Activated B cell treated with CpG ODN at 0.5 μM for 24 hours (primary cell): ENCODE measurements at places on chromosomes 1 and 21.

DNA sequence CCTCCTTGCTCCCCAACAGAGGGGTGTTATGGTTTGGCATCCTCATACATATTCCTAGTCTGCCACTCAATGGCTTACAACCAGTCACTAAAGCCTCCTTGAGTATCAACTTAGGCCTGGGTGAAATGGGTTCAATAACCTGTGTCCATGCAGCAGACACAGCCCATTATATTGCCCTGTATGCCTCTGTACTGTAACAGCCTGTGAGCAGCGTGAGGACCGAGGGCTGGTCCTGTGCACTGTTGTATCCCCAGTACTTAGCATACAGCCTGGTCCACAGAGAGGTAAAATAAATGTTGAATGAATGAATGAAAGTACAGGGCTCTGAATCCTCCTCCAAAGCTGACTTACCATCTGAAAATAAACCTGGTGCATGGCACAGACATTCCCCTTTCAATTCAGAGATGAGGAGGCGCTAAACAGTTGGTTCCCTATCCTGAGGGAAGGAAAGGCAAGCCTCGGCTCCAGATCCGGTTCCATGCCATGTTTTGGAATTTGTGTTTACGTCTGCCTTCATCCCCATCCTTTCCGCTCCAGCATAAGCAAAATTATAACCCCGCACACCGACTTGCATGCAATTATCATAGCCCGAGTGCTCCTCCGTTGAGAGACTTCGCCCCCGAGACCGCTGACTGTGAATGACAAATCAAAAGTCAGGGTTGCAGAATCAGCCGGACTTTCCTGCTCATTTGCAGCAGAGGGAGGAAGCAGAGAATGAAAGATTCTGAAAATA, 45.0 kb upstream of the DNAJC6 start:
- no peak for DNase-seq

- no peak for DNase-seq
These were observed 2.1 kb upstream of the SLC44A5 start for GRCh38 chr1:75612976-75613375.

GRCh38 chr1:14259191-14259757, 339.2 kb upstream of the KAZN start:
- DNase-seq: no peak

- DNase-seq: no peak
These were observed 6.8 kb upstream of the COL6A2 start for GRCh38 chr21:46091118-46091517.

DNA sequence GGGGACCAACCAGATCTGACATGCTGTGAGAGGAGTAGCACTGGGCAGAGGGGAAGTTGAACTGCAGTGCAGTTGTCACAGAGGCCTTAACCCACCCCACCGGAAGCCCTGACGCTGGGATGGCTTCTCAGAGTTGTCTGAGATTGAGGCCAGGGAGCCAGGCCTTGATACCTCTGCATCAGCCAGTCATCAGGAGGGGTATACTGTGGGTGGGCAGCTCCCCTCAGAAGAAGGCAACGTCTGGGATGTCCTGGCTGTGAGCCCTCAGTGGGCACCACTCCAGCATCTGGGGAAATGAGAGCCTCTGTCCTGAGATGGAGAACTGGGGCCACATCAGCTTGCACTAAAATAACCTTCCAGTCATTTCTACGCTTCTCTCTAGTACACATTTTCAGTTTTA, 47.9 kb upstream of the BCAR3 start:
- no peak for DNase-seq

DNA sequence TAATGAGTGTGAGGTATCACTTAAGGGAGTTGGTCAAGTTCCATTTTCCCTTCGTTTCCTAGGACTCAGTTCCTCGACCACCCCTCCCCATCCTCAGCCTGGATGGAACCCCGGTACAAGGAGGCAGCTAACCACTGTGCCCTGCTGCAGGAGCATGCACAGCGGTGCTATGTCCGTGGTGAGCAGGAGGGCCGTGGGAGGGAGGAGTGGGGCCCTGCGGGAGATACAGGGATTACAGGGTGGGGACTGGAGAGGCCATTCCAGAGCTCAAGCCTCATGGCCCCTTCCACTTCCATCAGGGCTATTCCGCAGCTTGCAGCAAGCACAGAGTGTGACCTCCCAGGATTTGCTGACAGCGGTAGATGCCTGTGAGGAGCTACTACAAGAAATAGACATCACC, 25.8 kb downstream of the HYI start:
- no peak for DNase-seq

GRCh38 chr1:47219001-47219400, 13.0 kb downstream of the TAL1 start:
- no peak for DNase-seq

DNA sequence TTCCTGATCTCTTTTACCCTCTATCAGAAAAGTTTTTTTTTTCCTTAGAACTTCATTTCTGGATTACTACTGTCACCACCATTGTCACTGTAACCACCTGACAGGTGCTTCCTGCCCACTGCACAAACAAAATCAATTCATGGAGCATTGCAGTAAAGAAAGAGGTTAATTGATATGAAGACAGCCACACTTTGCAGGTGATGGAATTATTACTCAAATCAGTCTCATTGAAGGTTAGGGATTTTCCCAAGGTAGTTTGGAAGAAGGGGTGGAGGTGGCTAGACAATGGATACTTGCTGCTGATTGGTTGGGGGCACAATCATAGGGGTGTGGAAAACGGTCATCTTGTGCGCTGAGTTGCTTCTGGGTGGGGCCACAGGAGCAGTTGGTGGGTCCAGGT, 230.8 kb upstream of the CACYBP start:
- no peak for DNase-seq

DNA sequence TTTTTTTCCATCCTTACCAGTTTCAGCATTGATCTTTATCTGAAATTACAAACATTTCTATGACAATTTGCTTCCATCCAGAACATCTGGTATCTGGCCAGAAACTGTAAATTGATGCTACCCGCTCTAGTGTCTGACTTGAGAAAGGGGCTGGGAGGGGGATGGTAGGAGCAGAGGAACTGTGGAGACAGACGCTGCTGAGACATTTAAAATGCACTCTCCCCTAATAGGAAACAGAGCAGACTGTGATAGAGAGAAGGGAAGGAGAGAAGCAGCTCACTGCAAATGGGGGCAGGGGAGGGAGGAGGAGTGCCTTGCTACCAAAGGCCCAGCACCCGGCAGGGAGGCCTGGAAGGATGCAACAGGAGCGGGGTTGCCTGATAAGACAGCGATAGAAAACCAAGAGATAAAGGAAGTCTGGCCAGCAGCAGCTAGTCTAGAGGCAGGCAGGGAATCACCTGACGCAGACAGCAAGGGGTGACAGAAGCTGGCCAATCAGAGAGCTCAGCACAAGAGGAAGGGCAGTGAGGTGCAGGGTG, 195.5 kb upstream of the NFIA start:
- DNase-seq: no peak

DNA sequence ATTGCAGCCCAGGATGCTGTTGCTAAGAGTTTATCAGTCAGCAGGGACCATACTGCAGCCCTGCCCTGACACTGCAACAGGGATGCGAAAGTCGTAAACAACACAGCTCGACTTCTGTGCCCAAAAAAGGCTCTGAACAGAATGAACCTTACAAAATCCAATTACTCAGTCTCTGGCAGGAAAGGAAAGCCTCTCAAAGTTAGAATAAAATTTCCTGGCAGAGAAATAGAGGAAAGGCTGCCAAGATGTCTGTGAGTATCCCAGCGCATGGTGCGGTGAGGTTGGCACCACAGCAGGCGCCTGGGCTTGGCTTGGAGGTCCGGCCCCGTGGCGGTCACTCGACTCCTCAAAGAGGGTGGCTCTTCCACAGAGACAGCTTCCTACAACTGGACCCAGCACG, 185.8 kb downstream of the PCP4 start:
- DNase-seq: no peak

GRCh38 chr1:51877434-51878307, 856 bp downstream of the NRDC start:
- DNase-seq: no peak

DNA sequence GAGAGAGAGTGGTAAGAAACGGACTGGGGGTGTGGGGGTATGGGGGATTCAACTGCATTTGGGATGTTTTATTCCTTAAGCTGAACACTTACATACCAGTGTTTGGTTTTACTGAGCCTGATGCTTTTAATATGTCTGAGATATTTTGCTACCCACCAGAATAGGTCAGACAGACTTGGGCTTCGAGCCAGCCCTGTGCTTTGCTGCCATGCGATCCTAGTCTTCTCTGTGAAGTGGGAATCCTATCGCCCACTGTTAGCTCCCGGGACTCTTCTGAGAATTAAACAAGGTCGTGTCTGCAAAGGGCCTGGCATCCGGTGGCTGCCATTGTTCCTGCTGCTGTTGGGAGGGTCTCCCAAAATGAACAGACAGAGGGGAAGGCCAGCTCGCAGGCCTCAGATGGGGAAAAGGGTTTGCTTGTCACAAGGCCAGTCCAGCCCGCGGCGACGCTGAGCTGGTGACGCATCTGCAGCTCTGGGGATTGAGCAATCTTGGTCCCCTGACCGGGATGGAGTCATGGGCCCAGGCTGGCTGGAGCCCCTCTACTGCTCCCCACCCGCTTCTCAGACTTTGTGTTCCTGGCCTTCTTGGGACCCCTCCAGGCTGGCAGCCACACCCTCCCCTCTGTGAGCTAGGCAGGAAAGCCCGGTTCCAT, 26.9 kb upstream of the ECE1 start:
- DNase-seq: no peak

DNA sequence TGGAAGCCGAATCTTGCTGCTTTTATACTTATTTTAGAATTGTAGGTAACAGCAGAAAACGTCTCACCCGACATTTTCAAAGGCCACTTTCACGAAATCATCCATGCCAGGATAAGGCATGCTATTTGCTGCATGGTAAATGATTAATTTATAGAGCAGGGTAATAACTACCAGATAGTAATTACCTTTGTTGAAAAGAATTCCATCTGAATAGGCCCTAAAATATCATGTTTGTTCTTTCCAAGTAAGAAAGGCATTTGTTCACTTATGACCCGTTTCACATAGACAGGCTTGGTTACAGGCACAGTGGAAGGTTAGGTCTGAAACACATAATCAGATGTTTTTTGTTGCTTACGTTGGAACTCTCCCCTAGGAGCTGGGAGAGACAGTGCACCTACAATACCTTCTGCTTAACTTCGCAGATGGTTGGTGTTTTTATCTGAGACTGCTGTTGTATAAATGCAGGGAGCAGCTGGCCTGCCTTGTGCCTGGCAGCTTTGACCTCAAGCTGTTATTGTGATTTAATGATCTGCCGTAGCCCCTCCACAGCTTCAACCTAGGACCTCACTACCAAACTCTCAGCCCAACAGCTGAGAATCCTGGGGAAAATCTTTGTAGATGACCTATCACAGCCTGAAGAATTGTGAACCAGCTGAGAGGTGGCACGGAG, 1.6 kb downstream of the SLC44A3 start:
- no peak for DNase-seq
